ENCODE measurements at places on chromosomes 6 and 20. TPM values are rescaled to one million over a fixed set of nuclear protein-coding genes. Genes with fewer than 3 reads are reported as not detected.

Gene PTK6
- total RNA-seq = not detected

Gene PMEPA1
- 11.3 TPM for total RNA-seq

Gene MYLK4
- total RNA-seq = 0.40 TPM

Gene PTCRA
- total RNA-seq = not detected

Gene SLC16A10
- under 0.01 TPM for total RNA-seq
